AG04449 (cell line): ENCODE measurements at places on chromosomes 13 and 19.

DNA sequence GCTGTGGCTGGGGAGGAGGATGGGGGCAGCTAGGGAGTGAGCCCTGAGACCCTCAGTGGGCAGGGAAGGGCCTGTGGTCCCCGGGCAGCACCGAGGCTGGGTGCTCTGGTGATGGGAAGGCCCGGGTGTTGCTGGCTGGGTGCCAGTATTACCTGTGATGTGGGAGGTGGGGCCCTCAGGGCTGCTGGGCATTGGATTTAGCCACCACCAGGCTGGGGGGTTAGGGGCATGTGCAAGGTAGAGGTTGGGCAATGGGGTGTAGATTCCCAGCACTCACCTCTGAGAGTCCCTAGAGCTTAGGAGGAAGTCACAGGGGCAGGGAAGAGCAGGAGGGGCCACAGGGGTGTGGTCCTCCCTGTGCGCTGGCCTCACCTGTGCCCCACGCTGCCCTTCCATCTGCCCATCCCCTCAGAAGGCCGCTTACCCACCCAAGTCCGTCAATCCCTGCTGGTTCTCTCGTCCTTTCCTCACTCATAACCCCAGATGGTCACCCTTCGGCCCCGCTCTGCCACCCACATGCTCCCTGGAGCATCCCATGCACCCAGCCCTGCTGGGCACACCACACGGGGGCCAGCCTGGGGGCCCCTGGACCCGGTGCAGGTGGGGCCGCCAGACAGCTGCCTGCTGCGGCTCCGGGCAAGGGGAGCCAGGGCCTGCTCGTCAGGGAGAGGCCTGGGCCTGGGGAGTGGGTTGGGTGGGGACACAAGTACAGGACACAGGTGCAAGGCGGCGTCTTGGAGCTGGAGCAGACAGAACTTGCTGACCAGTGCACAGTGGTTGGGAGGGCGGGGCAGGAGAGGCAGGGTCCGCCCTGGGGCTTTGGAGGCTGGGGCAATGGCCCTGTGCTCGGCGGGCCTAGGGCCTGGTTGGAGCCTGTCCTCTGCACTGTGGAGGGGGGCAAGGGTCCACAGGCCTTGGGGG, 12.5 kb downstream of the EPN1 start:
- no peak for DNase-seq

- DNase-seq, result no peak
Measured at GRCh38 chr19:32870981-32871451, 1.4 kb upstream of the SLC7A9 start.

DNA sequence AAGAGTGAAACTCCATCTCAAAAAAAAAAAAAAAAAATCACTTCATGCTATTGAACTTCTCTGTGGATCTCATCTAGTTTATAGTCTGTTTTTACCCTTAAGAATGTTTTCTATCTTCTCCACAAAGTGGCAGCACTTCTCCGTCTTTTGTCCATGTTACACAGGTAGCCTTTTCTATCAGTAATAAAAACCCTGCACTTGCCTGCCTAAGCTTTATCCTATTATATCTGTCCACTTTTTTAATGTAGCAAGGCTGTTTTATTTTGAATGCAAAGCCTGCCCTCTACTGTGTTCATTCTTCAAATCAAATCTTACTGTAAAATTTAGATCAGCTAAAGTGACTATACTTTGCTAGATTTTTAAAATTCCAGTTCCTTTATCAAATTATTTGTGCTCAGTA, 124.0 kb downstream of the STOML3 start:
- DNase-seq, result no peak

- DNase-seq, result no peak
Measured at GRCh38 chr13:112729408-112729807, 39.6 kb downstream of the ATP11A start.

GRCh38 chr13:47317356-47317755, 420.5 kb upstream of the HTR2A start:
- DNase-seq, result no peak

- DNase-seq, result no peak
Measured at GRCh38 chr13:46996316-46997030, 99.6 kb upstream of the HTR2A start.

- DNase-seq, result no peak
Measured at GRCh38 chr19:7994928-7995809, 10.3 kb downstream of the ELAVL1 start.

- DNase-seq, result no peak
Measured at GRCh38 chr13:74452881-74453280, 318.7 kb upstream of the KLF12 start.

DNA sequence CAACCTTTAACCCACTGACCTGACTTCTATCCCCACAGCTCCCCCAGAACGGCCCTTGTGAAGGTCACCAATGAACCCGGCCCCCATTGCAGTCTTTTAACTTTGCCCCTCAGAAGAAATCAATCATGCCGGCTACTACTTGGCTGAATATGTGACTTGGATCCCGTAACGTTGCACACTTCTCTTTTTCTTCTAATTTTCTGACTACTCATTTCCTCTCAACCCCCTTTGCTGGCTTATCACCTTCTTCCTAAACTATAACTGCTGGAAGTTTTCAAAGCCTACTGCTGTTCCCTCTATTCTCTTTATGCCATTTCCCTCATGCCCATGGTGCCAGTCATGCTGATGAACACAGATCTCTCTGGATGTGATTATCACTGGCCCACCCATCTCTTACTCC, 367.6 kb downstream of the DNAJC15 start:
- DNase-seq, result no peak

- no peak for DNase-seq
Measured at GRCh38 chr13:59672445-59672844, 491.3 kb downstream of the DIAPH3 start.

DNA sequence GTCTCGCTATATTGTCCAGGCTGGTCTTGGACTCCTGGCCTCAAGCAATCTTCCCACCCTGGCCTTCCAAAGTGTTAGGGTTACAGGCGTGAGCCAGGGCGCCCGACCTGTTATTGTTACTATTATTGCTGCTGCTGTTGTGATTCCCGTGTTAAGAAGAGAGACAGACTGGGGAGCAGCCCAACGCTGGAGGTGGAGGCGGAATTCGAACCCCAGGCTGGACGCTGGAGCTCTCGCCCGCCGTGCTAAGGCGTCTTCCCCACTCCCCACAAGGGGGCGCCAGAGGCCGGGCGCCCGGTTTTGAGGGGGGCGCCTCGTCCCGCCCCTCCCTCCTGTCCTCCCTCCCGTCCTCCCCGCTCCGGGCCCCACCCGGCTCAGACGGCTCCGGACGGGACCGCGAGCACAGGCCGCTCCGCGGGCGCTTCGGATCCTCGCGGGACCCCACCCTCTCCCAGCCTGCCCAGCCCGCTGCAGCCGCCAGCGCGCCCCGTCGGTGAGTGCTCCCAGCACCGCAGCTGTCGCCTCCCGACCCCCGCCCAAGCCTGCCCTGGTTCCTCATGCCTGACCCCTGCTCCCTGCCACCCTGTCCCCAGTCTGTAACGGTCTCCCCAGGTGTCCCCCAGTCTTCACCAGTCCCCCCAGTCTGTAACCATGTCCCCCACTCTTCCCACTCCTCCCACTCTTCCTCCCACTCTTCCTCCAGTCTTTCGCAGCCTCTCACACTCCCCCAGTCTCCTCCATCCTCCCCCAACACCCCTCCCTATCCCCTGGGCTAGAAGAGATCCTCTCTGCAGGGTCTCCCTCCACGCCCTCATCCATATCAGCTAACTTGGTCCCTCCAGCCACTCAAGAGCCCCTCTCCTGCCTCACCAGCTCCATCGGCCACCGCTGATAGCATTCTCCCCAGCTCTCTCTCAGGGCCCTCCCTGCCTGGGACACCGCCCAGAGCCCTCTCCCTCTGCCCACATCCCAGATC, at the start of gene EHD2:
TSS of gene EHD2 (plus strand) at position 377 of the 976 bp plus-strand sequence. CDS start 3,191 bp downstream, outside the sequence.
- no peak for DNase-seq

DNA sequence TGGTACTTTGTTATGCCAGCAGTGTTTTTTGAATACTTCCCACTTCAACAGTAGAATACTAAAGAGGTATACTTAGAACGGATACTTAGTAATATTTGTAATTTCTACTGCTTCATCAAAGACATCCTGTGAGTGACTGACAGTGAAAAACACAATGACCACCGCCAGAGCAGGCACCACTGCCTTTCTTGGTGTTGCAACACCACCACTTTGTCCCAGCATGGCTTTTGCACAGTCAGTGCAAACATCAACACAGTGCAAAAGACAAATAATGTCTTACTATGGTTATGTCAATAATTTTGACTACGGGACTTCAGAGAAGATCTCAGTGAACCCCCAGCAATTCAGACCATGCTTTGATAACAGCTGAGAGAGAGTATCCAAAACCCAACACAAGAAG, 220.5 kb downstream of the RBM26 start:
- DNase-seq, result no peak

- no peak for DNase-seq
Measured at GRCh38 chr13:113566227-113566561, 18.4 kb upstream of the TFDP1 start.

GRCh38 chr13:109795011-109795410, 8.6 kb upstream of the IRS2 start:
- no peak for DNase-seq

DNA sequence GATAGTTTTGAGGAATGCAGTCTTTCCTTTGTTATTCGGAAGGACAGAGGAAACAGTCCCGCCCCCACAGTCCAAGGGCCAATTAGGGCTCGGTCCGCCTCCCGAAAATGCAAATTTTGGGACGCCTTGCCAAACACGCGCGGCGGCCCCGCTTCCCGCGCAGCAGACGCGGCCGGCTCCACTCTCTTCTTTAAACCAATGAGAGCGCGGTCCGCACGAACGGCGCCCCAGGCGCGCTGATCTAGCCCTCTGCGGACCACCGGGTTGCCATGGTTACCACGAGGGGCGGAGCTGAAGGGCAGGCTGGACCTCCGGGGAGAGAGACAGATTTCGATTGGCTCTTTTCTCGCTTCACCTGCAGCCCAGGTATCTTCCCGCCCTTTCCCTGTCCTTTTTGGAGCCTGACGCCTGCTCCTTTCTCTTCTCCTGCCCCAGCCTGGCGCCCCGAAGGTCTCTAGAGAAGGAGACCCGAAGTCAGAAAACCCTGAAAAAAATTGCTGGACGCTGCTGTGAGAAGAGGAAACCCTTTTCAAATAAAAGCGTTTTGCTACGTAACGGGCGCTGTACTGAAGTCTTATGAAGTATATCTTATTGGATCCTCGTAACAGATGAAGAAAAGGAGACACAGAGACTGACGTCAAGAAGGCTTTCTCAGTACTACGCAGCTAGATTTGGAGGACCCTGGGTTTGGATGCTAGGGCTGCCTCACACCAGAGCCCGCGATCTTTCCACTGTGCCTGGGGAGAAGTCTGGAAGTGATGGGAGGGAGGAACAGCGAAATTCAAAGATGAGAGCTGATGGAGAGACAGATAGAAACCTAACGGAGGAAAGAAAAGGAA, 2.0 kb downstream of the PTH2 start:
- DNase-seq, result no peak

DNA sequence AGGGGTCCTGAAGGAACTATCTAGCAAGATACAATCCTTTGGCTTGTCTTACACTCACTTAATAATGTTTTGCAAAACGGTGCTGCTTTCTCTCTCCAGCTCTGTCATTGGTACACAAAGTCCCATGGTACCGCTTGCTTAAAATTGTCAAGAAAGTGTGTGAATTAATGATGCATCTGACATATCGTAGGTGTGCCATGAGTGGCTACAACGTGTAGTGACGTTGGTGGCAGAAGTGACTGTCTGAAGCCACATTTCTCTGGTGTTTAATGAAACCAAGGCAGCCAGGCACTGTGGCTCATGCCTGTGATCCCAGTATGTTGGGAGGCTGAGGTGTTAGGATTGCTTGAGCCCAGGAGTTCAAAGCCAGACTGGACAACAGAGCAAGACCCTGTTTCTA, 2.6 kb downstream of the HSH2D start:
- no peak for DNase-seq

DNA sequence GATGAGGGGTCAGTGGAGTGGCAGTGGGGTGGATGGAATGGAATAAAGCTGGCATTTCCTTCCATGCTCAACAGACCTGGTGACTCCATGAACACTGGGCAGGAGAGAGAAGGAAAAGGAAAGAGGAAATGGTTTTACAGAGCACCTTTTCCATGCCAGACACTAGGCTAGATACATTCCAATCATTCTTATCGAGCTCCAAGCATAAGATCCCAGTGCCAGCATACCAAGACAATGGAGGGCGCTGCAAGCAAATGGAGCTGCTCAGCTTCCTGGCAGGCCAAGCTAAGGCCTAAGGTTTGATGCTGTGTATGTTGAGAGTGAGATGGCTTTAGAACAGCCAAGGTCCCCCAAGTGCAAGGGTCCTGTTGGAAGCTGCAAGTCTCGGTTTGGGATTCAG, 113.2 kb downstream of the HSPH1 start:
- no peak for DNase-seq

GRCh38 chr19:30116984-30117555, 175.0 kb downstream of the URI1 start:
- DNase-seq, result no peak

- no peak for DNase-seq
Measured at GRCh38 chr13:42370229-42370628, 98.3 kb downstream of the AKAP11 start.

DNA sequence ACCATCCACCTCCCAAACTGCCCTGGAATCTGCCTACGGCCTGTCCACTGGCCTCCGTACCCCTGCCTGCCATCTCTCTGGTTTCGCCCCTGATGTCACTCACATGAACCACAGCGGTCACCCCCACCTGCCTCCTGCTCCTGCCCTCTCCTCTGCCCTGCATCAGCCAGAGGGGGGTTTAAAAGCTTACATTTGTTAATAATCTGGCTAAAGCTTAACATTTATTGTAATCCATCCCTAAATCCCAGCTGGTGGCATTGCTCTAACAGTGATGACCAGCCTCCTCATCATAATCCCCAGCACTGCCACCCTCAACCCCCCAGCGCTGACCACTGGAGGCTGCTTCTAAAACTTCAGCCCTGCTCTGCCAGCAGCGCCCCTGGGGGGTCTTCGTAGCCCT, 38.9 kb downstream of the DNM2 start:
- DNase-seq, result no peak

GRCh38 chr13:98792321-98792720, 39.8 kb upstream of the SLC15A1 start:
- DNase-seq, result no peak

GRCh38 chr19:46056536-46056935, 15.7 kb upstream of the IGFL4 start:
- DNase-seq, result no peak

GRCh38 chr13:33260168-33261098, 25.1 kb downstream of the STARD13 start:
- no peak for DNase-seq

DNA sequence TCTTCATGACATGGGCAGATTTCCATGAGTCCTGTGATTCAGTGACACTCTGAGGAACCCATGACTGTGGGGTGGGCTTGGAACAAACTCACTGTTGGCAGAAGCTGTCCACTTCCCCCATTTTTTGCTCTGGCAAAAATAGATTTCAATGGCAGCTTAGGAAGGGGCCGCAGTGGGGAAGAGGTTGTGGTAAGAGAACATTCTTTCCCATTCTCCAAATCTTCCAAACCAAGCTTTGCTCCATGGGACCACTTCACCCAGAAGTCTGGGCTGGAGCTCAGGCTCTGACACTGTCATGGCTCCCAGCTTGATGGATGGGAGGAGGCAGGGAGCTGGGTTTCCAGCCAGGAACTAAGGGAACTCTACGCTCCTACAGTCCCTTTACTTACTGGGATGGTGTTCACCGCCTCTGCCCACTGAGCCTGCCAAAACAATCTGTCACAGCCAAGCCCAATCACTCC, 24.9 kb upstream of the MEDAG start:
- no peak for DNase-seq
